ENCODE measurements at places on chromosomes 16 and 17. TPM values are rescaled to one million over a fixed set of nuclear protein-coding genes. Genes with fewer than 3 reads are reported as not detected.
A peak's percentile ranks its signal among the peaks of the same experiment; 100 is the strongest.

- DNase-seq = no peak
- no peaks in the 10 kb centered on the region for H3K4me1 ChIP-seq
- no peaks in the 10 kb centered on the region for H3K36me3 ChIP-seq
These were observed 222.5 kb downstream of the IRF8 start for GRCh38 chr16:86121374-86122010.

DNA sequence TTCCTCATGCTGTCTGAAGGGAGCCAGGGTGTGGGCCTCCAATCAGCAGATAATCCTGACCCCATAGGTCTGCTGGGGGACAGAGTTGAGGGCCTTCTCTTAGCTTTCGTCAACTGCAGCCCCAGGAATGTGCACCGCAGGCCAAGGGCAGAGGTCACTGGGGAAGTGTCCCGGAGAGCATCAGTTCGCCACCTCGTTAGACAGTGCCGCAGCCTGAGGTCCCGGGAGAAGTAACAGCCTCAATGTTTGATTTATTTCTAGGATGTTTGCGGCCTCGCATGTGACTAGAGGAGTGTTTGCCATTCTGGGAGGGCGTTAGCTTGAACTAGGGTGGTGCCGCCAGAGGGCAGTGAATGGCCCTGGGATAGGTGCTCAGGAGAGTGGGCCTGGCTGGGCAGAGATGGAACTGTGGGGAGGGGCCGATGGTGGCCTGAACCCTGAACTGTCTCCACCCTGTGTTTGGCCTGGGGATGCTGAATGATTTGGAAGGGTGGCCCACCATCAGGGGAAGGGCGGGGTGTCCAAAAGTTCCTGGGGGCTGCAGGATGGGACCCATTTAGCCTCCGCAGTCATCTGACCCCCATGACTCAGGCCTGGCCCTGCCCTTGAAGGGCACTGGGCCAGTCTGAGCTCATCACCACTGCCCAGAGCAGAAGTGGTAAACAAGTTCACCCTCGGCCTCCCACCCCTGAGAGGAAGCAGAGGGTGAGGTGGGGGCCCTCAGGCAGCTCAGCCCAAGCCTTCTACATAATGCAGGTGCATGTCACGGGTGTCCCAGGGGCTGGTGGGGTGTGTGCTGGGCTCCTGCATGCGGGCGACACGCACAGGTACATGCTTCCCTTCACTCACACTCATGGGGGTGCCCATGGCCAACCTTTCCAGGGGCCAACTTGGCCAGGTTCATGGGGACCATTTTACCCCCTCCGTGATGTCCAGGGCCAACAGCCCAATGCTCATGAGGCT lies 12.4 kb upstream of the TAC4 start:
- DNase-seq = no peak
- no peaks in the 10 kb centered on the region for H3K27me3 ChIP-seq
- no peaks in the 10 kb centered on the region for H3K36me3 ChIP-seq
- no peaks in the 10 kb centered on the region for H3K4me1 ChIP-seq

GRCh38 chr16:81610144-81610842 lies 165.7 kb downstream of the CMIP start:
- peak overlapping the region; percentile 14 for H3K27ac ChIP-seq
- H3K4me3 ChIP-seq = no peak overlapping the region
- H3K36me3 ChIP-seq = peaks cover 21% of the 10 kb centered on the region
- H3K4me1 ChIP-seq = peaks cover 15% of the 10 kb centered on the region
- peak; percentile 75 for DNase-seq

Gene WWOX
- total RNA-seq = 30.3 TPM

DNA sequence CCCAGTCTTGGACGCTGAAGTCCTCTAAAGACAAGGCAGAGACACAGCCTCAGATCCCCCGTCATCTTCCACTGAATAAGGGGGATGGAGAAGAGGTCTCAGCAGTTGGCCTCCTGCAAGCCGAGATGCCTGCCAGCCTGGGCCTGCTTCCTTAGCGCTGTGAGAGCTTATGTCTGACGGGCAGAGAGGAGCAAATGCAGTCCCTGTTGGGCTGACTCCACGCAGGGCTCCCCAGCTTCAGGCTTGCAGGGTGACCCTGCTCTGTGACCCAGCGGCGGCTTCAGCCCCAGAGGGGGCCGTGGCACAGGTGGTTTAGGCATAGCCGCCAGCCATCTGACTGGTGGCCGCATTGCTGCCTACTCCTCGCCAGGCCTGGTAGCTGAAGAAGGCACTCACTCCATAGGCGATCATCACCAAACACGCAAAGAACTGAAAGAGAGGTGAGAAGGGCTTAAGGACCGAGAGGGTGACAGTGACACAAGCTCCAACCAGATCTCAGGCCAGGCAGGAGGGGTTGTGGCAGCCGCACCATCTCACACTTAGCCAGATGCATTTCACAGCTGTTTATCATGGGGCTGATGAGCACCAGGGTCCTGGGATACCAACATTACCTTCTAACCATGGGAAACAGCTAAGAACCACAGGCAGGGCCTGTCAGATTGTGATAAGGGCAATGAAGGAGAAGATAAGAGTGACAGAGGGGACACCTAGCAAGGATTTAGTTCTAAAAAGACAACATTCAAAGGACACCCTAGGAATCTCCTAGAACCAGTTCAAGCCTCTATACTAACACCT lies 11.7 kb downstream of the ARL2BP start:
- peaks cover 3% of the 10 kb centered on the region for H3K36me3 ChIP-seq
- no peak overlapping the region for H3K27ac ChIP-seq
- no peak for DNase-seq
- peaks cover 21% of the 10 kb centered on the region for H3K4me1 ChIP-seq
- H3K4me3 ChIP-seq = no peak overlapping the region

DNA sequence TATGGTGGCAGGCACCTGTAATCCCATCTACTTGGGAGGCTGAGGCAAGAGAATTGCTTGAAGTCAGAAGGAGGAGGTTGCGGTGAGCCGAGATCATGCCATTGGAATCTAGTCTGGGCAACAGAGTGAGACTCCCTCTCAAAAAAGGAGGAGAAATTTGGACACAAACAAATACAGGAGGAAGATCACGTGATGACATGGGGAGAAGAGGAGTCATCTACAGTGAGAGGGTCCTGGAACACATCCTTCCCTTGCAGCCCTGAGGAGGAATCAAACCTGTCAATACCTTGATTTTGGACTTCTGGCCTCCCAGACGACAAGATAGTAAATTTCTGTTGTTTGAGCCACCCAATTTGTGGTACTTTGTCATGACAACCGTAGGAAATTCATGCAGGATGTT lies 671.9 kb upstream of the EEF2KMT start:
- no peaks in the 10 kb centered on the region for H3K36me3 ChIP-seq
- H3K27me3 ChIP-seq = no peaks in the 10 kb centered on the region
- no peak overlapping the region for H3K4me3 ChIP-seq
- H3K27ac ChIP-seq = no peak overlapping the region
- H3K4me1 ChIP-seq = no peaks in the 10 kb centered on the region

- no peak overlapping the region for H3K4me3 ChIP-seq
- no peak overlapping the region for H3K27ac ChIP-seq
- DNase-seq = no peak
- no peaks in the 10 kb centered on the region for H3K27me3 ChIP-seq
- H3K4me1 ChIP-seq = peaks cover 11% of the 10 kb centered on the region
These were observed 92.9 kb downstream of the TBC1D16 start for GRCh38 chr17:79942591-79943346.

DNA sequence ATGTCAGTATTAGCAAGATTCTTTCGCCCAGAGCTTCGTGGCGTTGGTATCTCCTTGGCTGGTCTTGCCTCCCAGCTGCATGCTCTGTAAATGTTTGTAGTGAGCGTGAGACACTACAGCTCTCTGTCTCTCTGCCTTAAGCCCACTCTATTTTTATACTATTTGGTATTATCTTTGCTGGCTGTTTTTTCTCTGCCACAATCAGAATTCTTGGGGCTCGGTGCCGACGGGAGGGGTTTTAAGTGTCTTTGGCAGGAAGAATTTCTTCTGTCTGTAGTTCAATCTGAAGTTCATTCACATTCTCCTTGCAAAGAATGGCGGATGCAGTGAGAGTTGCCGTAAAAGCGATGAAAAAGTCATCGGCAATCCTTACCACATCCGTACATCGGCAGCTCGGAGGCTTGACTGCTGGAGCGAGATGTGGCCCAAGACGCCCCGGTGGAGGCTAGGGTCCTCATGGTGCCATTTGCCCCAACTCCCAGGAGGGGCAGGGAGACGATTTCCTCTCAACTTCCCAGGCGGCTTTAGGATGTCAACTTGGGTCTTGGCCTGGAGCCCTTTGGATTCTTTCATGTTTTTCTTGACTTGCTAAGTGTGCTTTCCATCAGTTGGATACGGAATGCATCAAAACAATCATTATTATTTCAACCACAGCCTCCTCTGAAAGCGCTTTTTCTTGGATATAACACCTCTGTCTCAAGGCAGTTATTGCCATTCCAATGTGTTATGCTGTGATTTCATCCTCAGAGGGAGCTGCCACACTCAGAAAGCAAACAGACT lies 132.3 kb upstream of the SDK2 start:
- no peaks in the 10 kb centered on the region for H3K27me3 ChIP-seq
- DNase-seq = no peak
- H3K4me3 ChIP-seq = no peak overlapping the region
- H3K4me1 ChIP-seq = no peaks in the 10 kb centered on the region

Gene CES1
- 11.9 TPM for total RNA-seq
